ENCODE measurements at places on chromosomes 6 and 20.

DNA sequence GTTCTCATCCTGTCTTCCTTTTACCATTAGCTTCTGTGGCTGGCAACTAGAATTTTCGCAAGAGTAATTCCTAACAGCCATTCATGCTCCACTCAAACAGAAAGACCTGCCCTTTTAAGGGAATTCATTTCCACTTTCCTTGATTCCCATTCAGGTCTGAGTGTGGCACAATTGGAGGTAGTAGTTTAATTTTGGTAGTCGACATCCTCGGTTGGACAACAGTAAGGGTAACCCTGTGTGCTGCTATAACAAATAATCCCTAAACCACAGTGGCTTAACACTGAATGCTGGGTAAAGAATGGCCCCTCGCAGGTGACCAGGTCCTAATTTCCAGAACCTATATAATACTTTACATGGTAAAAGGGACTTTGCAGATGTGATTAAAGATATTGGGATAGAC lies 142.9 kb downstream of the BMP7 start:
- DNase-seq = no peak

DNA sequence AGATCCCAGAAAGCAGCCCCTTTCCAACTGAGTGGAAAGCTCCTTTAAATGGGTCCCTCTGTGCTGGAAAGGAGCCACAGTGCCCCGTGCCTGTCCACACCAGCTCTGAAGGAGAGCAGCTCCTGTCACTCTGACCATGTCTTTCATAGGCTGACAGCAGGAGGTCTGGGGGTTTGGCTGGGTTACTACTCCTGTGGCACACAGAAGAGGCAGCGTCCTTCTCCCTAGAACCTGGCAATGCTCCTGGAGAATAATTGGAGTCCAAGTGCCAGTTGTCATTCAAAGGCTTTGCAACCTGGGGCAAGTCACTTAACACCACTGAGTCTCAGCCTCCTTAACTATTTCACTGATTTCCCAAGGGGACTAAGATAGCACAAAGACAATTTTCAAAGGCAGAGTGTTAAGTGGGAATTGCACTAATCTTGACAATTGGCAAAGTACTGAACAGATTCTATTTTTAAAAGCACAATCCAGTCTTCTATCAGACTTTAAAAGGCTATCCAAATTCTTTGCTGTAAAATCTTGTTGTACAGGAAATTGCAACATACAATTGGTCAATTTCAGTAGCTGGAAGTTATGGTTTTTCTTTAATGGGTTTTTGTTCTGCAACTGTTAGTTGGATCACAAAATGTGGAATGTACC lies 457.2 kb downstream of the KIF16B start:
- no peak for DNase-seq

DNA sequence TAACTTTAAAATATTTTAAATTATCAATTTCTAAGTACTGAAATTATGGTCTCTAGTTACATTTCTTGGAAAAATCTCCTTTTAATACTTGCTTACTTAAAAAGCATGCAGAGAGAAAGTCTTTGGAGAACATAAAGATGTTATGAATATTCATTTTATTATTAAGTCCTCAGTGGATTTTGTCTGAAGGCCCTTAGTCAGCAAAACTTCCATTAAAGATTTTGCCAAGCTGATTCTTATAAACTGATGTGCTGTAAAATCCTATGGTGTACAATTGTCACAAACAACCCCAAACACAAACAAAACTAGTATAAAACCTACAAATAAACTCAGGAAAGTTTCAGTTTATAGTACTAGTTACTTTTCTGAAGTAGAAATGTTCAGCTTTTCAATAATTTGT lies 372.7 kb downstream of the MEI4 start:
- no peak for DNase-seq

- DNase-seq = no peak
Observed at GRCh38 chr20:58637466-58638213, 13.4 kb upstream of the STX16 start.

GRCh38 chr6:107815846-107816245 lies 8.3 kb downstream of the SCML4 start:
- DNase-seq = no peak

GRCh38 chr20:37392441-37393195 lies 46.7 kb downstream of the SRC start:
- peak; percentile 59 for DNase-seq

DNA sequence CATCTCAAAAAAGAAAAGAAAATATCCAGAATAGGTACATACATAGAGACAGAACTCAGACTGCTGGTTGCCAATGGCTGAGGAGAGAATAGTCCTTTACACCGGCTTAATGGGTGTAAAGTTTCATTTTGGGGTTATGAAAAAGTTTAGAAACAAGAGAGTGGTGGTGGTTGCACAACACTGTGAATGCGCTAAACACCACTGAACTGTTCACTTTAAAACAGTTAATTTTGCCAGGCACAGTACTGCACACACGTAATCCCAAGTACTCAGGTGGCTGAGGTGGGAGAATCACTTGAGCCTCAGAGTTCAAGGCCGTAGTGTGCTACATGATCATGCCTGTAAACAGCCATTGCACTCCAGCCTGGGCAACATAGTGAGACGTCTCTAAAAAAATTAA lies 7.6 kb downstream of the ILRUN start:
- no peak for DNase-seq

DNA sequence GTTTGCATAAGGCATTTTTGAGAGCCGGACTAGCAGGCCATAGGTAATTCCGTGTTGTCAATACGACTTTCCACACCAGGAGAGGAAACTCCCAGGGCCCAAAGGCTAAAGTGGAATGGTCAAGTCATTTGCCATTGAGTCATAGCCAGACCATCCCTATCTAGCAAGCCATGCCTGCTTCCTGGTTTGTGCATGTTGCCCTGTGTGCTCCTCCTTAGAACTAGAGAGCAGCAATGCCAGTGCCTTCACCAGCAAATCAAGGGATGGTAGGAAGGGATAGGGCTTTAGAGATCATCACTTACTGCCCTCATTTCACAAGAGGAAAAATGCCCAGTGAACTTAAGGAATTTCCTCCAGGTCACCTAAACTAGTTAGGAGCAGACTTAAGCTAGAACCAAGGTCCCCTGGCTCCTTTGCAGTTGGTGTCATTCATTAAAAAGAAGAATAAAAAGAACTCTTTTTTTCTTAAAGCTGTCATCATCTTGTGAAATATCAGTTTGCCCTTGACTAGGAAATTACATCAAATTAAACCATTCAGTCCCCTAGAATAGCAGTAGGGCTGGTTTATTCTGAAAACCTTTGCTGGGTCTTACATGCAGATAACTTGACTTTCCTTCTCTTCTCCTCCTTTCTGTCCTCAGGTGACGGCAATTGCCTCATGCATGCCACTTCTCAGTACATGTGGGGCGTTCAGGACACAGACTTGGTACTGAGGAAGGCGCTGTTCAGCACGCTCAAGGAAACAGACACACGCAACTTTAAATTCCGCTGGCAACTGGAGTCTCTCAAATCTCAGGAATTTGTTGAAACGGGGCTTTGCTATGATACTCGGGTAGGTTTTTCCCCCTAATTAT lies 7.4 kb downstream of the TNFAIP3 start:
- no peak for DNase-seq

GRCh38 chr20:51156041-51156982 lies 133.4 kb upstream of the KCNG1 start:
- no peak for DNase-seq

GRCh38 chr6:1310628-1311399 lies 1.1 kb upstream of the FOXQ1 start:
- DNase-seq = peak; percentile 83

- DNase-seq = no peak
Observed at GRCh38 chr6:127458222-127458621, 967 bp downstream of the KIAA0408 start.

DNA sequence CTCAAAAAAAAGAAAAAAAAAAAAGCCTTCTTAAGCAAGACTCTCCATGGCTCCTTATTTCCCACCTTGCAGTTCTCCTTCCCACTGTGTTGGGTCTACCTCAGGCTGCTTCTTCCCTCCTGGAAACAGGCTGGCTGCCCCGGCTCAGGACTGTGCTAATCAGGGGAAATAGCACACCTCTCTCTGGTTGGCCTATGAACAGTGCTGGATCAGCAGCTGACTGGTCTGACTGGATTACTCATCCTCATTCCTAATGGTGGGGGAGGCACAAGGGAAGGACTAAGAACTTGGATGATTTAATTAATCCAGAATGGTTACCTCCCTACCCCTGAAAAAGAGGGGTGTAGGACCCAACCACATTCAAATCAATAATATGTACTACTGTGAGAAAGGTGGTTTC lies 3.9 kb upstream of the SRSF3 start:
- DNase-seq = peak; percentile 62

- no peak for DNase-seq
Observed at GRCh38 chr6:56733211-56733697, 90.6 kb upstream of the DST start.

DNA sequence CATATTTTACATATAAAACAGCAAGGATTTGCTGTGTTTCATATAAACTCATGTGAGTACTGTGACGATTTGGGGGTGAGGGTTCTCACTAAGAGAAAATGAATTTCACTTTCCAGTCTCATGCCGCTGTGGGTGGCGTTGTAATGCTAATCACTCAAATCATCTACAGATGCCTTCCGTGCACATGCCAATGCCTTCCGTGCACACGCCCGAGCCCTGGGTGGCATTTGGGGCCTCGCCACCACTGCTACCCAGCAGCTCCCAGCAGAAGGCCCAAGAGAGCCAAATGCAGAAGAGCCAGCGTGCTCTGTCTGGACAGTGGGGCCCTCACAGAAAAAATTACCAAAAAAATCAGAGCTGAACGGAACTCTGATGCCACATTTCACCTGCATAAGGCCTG lies 53.7 kb downstream of the WDR27 start:
- DNase-seq = no peak

DNA sequence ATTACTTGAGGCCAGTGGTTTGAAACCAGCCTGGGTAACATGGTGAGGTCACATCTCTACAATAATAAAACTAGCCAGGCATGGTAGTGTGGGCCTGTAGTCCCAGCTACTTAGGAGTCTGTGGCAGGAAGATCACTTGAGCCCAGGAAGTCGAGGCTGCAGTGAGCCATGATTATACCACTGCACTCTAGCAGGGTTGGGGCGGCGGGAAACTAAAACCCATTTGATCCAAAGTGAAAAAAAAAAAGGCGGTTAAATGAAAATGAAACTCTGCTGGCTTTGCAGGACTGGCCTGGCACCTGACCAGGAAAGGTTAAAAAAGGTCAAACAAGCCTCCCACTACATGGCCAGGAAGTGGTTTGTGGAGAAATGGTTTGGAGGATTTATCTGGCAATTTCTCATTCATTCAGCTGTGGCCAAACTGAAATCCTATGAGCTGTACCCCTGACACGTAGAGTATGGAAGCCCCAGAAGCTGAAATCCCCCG lies 36.6 kb downstream of the MTRES1 start:
- no peak for DNase-seq

GRCh38 chr6:50853939-50854338 lies 35.3 kb downstream of the TFAP2B start:
- no peak for DNase-seq

- DNase-seq = no peak
Observed at GRCh38 chr6:136274062-136274461, 15.6 kb downstream of the BCLAF1 start.

DNA sequence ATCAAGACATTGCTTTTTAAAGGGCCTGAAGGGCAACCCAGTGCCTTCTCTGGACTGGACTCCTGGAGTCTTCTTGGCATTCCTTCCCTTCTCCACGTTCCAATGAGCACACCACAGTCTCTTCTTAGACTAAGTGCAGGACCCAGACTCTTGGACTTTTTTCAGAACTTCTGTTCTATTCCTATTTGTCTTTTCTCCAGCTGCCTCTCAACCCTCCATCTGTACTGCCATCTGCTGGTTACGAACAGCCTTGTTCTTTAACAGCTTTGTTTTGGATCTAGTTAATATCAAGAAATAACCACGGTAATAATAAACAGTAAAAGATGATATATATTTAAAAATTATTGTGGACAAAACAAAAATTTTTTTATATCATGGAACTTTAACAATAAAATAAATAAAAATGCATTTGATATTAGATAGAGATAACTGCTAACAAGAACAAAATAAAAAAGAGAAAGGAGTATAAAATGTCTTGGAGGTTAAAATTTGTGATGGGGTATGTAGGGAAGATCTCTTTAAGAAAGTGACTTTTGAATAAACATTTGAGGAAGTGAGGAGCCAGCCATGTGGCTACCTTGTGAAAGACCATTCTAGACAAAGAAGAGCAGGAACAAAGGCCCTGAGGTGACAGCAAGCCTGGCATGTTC lies 105.1 kb upstream of the HCRTR2 start:
- no peak for DNase-seq

DNA sequence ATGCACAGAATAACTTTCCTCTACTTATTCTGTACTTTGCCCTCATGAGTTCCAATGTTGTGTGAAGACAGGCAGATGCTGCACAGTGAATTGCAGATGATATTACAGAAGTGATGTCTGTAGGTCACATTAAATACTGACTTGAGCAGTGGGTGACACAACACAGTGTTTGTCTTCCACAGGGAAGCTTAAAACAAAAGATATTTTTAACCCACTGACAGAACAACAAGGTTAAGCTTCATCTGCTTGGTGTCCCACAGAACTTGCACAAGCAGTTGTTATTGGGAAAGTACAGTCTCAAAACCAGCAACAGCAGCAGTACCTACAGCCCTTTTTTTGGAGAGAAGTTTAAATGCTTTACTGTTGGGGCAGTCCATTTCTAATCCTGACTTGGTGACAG lies 10.5 kb downstream of the SUMO4 start:
- DNase-seq = no peak

Data from Caco-2 (cell line).